ENCODE measurements at places on chromosomes 11 and 22.
A peak's percentile ranks its signal among the peaks of the same experiment; 100 is the strongest.

- DNase-seq, result no peak
Observed at GRCh38 chr11:113385749-113386148, 1.8 kb upstream of the ANKK1 start.

- no peak for DNase-seq
Observed at GRCh38 chr22:27108425-27109114, 451.2 kb downstream of the MIAT start.

DNA sequence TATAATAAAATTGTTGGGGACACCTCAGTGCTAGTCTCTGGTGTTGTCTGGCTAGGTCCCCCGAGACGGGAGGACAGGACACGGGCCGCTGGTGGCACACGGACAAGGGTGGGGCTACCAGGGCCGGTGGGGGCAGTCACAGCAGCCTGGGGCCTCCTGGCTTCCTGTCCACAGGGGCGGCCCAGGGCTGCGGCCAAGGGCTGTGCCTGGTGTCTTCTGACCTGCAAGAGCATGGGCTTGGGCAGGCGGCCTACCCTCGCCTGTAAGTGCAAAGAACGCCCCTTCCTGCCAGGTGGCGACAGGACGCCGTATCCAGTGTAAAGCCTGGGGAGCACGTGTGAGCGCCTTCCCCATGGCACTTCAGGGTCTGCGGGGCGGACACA is 3.6 kb downstream of the LRFN4 start:
- DNase-seq, result no peak

DNA sequence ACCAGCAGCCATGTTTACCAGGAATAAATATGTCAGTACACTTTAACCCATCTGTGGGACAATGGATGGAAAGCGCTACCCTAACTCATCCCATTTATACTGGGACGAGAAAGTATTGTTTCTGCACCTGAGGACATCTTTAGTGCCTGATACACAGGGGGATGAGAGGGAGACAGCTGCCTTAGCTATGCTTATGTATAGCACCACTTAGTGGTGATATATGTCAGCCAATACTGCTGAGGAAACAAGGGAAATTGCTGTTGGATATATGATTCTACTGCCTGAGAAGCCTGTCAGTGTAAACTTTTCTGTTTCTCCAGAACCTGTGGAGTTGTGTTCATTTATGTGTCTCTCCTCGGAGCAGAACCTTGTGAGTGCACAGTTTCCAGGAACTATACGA is 13.3 kb upstream of the CEP295 start:
- no peak for DNase-seq

- DNase-seq, result no peak
Observed at GRCh38 chr11:135009125-135009524, 597.1 kb upstream of the B3GAT1 start.

DNA sequence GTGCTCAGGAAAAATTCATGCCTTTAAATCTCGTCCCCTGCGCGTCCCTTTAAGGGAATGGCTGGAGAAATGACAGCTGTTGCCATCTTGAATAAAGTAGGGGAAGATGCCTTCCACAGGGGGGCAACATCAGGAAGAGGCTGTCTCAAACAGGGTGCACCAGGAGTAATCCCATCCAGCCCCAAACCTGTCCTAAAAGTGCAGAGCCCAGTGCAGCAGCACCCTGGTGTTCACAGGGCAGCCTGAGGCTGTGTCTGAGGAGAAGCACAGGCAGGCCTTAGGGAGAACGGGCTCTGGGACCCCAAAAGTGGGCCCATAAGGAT is 10.8 kb upstream of the C11orf96 start:
- no peak for DNase-seq

DNA sequence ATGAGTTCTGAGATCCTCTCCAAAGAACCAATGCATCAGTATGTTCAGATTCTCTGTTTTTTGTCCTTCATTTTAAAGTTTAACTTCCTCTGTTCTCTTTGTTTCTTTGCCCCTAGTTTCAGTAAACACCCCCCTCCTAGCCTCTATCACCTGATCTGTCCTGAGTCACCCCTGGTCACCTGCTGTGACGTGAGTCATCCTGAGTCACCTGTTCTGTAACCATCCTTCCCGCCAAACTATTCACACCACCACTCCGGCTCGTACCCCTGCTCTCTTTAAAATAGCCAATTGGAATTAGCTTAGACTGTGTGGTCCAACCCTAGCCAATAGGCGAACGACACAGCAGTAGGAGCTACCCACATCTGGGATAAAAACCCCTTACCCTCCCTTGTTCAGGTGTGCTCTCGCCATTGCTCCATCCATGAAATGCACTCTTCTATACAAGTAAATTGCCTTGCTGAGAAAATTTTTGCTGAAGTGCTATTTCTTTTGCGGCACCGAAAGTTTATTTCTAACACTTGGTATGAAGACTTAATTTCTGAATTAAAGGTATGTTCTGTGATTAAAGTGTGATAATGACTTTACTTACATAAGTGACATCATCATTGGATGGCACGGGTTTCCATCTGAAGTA is 318.4 kb downstream of the AASDHPPT start:
- DNase-seq, result peak; percentile 77

- DNase-seq, result no peak
Observed at GRCh38 chr11:122085712-122086111, 30.3 kb downstream of the BLID start.

- peak; percentile 81 for DNase-seq
Observed at GRCh38 chr22:24954114-24954463, 1.6 kb downstream of the KIAA1671 start.

All from islet precursor cell (in vitro differentiated cells).